Activated gamma-delta T cell treated with Interleukin-2 at 50 U/mL for 16 hours (primary cell): ENCODE measurements at places on chromosomes 2 and 18.

DNA sequence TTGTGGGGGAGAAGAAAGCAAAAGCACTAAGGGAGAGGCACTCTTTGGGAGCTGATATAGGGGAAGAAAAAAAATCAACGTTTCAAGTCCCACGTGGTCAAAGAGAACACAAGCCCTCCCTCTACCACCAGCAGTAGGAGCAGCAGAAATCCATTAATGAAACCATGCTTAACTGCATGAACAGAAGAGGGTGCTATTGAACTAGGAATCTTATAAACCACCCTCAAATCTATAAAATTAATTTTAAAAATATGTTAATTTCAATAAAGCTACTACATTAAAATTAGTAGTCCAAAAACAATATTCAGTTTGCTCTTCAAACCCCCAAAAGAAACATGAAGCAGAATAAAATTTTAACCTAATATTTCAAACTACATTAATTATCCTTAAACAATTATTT lies 147.8 kb downstream of the TMEM18 start:
- no peak for DNase-seq

DNA sequence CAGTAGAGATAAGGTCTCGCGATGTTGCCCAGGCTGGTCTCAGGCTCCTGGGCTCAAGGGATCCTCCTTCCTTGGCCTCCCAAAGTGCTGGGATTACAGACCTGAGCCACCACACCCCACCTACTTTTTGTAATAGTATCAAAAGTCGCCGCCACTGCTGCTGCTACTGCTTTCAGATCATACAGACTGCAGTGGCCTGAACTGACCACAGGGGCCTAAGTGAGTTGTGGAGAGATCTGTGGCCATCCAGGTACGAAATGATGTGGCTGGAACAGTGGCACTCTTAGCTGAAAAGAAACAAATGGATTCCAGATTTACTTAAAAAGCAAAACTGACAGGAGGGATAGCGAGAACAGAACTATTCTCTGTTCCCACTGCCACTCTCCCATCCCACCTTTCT lies 32.9 kb upstream of the POMC start:
- no peak for DNase-seq

DNA sequence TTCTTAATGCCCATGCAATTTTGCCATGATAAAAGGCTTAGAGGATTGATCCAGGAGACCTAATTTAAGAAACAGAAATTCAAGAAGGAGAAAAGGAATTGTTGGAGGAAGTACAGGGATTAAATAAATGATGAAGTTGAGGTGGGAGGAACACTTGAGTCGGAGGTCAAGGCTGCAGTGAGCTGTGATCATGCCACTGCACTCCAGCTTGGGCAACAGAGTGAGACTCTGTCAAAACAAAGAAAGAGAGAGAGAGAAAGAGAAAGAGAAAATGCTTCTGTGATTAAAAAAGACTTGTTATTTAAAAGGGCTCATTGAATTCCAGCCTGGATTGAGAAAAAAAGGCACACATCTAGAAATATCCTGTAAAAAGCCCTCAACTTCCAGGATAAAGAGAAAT lies 123.2 kb downstream of the B3GNT2 start:
- DNase-seq: no peak

GRCh38 chr2:28178946-28179345 lies 213.7 kb upstream of the FOSL2 start:
- DNase-seq: no peak

- no peak for DNase-seq
These were observed 102.8 kb upstream of the PPP1CB start for GRCh38 chr2:28648671-28649395.

GRCh38 chr2:120680136-120680761 lies 55.4 kb upstream of the GLI2 start:
- DNase-seq: peak; percentile 75

DNA sequence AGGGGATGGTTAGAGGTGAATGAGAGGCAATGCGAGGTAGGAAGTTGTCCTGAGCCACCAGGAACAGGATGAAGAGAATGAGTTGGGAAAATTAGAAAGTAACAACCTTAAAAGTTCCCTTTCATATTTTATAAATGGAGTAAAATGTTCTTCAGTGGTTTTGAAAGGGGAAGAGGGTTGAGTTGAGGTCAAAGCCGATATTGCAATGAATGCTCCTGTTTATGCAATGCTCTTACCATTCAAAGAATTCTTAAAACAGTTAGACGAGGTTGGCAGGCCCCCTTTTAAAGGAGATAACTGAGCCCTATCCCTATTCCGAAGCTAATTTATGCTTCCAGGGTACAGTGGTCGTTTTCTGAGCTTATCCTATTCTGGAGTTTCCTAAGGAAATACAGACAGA lies 2110.3 kb upstream of the CELF4 start:
- no peak for DNase-seq

DNA sequence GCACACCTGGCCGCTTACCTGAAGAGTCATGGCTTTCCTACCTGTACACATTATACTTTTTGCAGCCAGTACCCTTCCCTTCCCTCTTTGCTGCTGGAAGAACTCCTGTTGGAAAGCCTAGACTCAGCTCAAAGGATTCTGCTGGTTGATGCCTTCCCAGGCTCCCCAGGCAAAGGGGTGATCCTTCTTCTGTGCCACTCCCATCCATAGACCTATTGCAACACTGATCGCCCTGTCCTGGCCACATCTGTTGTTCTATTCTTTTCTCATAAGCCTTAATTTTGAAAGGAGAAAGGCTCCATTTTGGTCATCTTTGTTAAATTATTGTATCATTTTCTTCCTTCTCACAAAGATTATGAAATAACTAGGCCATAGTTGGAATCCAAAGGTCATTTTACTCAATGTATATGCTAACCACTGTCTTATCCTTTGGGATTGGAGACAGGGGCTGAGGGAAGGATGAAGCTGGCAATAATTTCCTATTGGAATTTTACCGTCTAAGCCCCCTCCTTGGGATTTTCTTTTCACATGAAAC lies 3.4 kb upstream of the PRKCE start:
- DNase-seq: no peak

DNA sequence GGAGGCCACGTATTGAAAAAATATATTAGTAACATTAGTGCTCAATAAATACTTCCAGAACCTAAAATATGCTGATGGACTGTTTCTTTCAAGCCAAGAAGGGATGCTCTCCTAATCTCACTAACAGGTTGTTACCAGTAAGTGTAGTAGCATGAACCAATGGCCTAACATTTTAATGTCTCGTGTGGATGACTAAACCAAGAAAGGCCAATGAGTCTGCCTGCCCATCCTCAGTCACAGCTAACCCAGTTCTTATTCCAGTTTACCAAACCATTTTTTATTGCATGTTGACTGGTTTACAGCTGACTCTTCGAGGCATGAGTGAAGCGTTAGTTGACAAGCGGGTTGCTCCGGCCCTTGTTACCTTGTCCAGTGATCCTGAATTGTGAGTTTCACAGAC lies 45.1 kb upstream of the TNFRSF11A start:
- DNase-seq: no peak

DNA sequence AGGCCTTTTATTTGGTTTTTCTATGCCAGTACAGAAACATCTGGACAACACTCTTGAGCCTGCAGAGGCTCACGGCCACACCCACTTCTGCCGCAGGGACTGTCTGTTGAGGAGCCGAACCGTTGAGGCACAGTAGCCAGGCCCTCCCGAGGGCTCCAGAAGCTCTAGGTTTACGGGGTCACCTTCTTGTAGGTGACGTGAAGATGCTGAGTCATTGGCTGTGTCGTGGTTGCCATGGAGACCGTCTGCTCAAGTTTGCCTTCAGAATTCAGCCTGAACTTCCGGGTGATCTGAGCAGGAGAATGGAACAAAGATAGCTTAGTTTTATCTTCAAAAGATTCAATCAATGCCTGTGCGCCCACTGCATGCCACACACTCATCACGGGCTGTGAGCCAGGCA lies 25.9 kb downstream of the BOK start:
- DNase-seq: no peak

DNA sequence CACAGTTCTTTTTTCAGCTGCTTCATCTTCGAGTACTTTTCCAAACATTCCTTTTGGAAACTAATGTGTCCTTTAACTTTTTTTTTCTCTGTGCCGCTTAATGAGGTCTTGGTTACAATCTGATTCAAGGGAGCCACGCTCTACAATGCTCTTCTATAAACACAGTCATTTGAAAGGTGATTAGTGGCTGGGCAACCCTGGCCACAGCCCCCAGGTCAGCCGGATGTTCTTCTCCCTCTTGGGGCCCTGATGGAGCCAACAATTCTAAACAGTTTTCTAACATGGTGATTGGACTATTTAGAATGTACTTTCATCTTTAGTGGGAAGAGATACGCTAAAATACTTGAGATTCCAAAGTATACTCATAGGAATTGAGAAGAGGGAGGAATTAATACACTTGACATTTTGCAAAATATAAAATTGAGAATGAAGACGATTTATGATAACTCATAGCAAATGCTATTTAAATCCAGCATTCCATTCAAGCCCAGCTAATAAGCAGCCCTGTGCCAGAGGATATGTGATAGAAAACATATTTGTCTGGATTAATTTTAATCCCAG lies 83.7 kb upstream of the MBOAT2 start:
- no peak for DNase-seq

- no peak for DNase-seq
These were observed 312.9 kb upstream of the CDH19 start for GRCh38 chr18:66916834-66917233.

DNA sequence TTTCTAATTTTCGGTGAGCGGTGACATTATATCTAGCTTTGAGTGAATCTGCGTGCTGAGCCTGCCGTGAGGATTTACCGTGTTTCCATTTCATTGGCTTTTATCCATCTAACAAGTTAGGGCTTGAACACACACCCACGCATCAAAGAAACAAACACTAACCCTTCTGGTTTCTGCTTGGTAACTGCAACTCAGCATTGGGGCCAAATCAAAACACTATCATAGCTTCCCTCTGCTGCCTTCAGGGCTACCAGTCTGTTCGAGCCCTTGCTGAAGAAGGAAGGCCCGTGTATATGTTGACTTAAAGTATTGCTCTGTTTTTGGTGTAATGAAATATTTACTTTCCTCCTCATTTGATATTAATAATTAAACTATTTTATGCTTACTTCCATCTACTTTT lies 227.2 kb downstream of the PHLPP1 start:
- no peak for DNase-seq

DNA sequence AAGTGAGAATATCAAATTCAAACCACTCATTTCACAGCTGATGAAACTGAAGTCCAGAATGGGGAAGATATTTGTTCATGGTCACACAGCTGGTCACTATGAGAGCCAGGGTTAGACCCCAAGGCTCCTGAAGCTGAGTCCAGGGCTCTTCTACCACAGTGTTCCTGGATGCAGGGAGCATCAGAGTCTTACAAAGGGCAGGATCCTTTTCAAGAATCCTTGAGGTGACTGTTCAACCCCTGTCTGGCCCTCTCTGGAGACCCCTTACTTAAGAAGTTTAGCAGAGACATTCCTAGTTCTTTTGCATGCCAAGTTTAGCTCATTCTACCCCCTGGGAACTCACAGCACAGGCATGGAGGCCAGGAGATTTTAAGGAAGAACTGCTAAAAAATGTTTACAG lies 15.7 kb downstream of the PROKR1 start:
- DNase-seq: no peak

- DNase-seq: no peak
These were observed 126.9 kb downstream of the TDRD15 start for GRCh38 chr2:21250673-21251072.

- no peak for DNase-seq
These were observed 21.0 kb upstream of the MCFD2 start for GRCh38 chr2:46936566-46936965.

DNA sequence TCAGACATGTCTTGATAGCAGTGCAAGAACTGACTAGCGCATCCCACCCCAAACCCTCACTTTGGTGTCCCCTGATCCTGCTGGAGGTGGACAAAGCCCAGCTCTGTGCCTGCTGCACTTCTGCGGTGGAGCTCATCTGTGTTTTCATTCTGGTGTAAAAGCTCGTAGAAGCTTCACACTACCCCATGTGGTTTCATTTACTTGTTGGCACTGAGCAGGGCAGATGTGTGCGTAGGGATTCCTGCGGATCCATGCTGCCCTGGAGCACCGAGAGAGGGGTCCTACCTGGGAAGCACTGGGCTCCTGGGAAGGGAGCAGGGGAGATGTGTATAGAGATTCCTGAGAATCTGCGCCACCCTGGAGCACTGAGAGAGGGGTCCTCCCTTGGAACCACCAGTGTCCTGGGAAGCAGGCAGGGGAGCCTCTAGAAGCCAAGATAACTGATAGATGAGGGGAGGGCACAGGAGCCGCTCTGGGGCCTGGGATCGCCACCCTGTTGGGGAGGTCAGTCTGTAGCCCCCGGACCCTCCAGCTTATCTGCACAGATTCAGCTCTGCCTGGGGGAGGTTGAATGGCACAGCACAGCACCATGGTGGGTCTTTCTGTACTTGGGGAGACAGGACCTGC lies 106.9 kb upstream of the OTOS start:
- no peak for DNase-seq

- no peak for DNase-seq
These were observed 963.6 kb downstream of the SOCS6 start for GRCh38 chr18:71252351-71252865.

DNA sequence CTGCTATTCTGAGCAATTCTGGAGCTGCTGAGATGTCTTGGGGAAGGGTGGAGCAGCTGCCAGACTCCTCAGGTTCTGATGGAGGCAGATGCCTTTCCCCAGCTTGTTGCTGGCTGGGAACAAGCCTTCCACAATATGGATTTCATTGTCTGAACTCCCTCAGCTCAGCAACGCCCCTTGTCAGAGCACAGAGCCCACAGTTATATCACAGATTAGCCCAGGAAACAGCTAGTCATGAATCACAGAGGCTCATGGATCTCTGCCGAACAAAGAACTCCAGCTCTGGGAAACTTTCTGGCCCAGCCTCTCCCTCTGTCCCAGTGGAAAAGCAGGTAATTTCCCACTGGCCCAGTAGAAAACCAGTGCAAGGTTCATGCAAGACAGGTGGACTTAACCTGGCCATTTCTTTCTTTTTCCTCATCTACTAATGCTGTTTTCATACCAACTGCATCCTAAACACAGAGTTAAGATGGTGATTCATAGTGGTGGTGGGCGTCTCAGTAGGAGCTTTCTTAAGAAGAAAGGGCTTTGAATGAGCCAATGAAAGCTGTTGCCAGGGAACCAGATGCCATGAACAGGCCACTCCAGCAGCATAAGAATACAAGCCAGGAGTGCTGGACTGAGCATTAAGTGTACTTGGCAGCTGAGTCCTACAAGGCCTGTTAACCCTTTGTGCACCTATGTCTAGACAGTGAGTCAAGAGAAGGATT lies 8.7 kb upstream of the KIAA2012 start:
- no peak for DNase-seq

GRCh38 chr2:212536817-212537725 lies 1.5 kb downstream of the ERBB4 start:
- DNase-seq: no peak

GRCh38 chr2:18154259-18154658 lies 275.8 kb downstream of the KCNS3 start:
- DNase-seq: no peak
